Foreskin keratinocyte (primary cell): ENCODE measurements at places on chromosomes 2 and 18. TPM values are rescaled to one million over a fixed set of nuclear protein-coding genes. Genes with fewer than 3 reads are reported as not detected.

- no peak for DNase-seq
Observed at GRCh38 chr2:176449852-176450251, 180.6 kb downstream of the MTX2 start.

- no peak for DNase-seq
Observed at GRCh38 chr18:27749194-27749593, 427.7 kb downstream of the CDH2 start.

DNA sequence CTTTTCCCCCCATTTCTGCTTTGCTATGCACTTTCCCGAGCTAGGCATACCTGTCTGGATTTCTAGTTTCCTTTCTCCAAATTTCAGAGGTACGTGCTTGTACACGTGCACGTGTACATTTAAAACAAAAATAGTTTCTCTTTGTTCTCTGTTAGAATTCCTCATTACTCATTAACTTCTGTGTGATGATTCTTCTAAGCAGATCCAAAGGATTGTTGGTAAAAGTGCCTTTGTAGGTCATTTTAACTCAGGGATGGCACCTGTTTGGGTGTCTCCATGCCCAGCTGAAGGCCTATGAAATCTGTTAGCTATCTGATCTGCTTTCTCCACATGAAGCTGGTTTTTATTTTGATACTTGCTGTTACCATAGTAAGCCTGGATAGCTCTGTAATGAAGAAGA is 264.3 kb downstream of the LPIN1 start:
- peak; percentile 24 for DNase-seq

GRCh38 chr2:37390777-37391176 is 46.3 kb downstream of the QPCT start:
- no peak for DNase-seq

DNA sequence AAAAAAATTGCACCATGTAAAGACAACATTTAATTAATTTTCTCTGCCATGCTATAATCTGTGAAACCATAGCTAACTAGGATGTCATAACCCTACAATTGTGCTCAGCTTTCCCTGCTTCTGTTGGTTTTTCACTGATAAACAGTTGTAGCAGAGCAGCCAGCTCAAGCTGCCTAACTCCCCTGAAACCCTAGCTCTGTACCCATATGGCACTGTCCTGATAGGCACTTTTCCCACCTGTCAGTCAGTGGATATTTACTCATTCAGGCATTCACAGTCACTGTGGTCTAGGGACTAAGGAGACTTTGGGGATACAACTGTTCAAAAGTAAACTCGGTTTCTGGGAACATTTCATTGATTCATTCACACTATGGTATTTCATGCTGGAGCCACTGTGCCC is 407.0 kb downstream of the DSEL start:
- DNase-seq, result no peak

- DNase-seq, result no peak
Observed at GRCh38 chr2:204775766-204776165, 230.5 kb downstream of the PARD3B start.

DNA sequence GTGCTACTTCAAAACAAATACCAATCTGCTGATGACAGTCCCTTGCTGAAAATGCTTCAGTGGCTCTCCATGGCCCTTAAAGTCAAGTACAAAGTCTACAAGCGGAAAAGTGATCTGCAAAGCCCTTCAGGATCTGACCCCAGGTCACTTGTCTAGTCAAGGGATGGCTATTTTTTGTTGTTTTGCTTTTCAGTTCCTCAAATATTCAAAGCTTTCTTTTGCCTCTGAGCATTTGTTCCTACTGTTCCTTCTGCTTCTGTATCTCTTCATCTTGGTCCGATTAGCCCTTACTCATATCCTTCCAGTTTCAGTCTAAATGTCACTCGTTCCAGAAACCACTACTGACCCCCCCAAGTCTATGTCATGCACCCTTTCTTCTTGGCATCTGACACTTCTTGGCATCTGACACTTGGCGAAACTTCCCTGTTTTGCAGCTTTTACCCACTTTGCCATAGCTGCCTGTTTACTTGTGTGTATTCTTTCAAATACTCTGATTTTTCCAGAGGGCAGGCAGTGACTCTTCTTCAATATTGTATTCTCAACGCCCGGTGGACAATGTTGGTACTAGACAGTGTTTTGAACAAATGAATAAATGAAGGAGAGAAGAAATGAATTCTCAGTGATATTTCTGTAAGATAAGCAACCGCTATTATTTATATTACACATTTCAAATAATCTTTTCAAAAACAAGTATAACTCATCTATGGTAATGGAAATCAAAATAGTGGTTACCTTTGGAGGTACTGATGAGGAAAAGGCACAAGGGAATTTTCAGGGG is 175.9 kb upstream of the FN1 start:
- no peak for DNase-seq

- no peak for DNase-seq
Observed at GRCh38 chr2:205754924-205755321, 72.6 kb downstream of the NRP2 start.

DNA sequence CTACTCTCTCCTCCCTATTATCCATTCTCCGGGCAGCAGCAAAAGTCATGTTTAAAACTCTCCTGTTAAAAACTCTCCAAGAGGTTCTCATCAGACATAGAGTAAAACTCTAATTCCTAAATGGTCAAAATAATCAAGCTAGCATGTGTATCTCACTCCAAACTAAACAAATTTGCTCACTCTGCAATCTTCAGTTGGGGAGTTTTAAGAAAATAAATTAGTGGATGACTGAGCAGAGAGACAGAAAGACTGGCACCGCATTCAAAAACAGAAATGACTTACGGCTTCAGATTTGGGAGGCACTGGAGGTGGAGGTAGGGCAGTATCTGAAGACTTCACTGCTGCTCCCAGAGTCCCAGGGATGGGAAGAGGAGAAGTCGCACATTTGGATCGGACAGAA is 96.9 kb downstream of the MEP1B start:
- DNase-seq, result no peak

- DNase-seq, result no peak
Observed at GRCh38 chr18:78889250-78889649, 90.4 kb upstream of the SALL3 start.

DNA sequence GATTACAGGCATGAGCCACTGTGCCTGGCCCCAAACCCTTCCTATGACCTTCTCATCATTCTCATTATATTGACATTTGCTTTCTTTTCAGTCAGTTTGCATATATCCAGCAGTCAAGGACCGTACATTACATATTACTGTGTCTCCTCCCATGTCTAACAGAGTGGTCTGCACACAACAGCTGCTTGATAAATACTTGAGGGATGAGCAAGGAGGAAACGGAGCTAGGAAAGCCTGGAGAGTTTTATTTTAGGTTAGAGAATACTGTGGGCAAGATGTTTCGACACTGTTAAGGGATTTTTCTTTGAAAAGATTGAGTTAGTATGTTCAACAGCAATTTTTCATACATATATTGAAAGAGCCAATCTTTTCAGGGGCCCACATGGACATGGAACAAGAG is 76.2 kb upstream of the CHRNA1 start:
- peak; percentile 15 for DNase-seq

- peak; percentile 47 for DNase-seq
Observed at GRCh38 chr2:112033600-112033999, 21.5 kb upstream of the TMEM87B start.

GRCh38 chr18:75618146-75618545 is 190.6 kb upstream of the SMIM21 start:
- no peak for DNase-seq

DNA sequence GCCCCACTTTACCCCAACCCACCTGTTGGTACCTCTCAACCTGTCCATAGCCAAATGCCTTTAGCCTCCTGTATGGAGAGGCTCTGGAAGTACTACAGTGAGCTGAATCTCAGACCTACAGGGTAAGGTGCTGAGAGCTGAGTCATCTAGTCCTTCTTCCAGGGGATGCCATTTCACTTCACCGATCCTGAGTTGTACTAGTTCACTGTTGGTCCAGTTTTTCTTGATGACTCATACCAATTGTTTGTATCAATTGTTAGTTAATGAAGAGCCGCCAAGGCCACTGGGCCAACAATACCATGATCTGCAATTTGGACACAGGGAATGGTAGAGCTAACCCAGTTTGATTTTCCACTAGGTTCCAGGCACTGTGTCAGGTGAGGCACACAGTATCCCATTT is 257.0 kb downstream of the CLIP4 start:
- DNase-seq, result no peak

DNA sequence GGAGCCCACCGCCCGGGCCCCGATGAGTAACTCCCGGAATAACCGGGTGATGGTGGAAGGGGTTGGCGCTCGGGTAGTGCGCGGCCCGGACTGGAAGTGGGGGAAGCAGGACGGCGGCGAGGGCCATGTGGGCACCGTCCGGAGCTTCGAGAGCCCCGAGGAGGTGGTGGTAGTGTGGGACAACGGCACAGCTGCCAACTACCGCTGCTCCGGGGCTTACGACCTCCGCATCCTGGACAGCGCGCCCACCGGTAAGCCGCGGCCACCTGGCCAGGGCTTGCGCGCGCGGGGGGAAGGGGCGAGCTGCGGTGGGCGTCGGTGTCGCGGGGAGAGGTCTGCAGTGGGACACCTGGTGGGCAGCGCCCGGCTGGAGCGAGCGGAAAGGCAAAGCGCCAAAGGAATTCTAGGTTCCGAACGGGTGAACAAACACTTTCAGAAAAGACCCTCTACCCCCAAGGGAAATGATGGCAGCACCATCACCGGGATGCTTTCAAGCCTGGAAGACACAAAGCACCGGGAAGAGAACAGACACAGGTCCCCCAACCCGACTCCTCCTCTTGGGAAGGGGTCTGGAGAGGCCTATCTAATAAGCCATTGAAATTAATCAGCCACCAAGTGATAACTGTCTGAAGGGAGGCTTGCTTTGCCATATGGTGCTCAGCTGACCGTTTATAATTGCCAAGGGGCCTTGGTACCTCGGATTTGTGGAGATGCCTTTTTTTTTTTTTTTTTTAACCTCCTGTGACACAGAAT is 1.1 kb downstream of the MIB1 start:
- DNase-seq, result peak; percentile 25

GRCh38 chr2:119753041-119753929 is 6.4 kb upstream of the PTPN4 start:
- DNase-seq, result no peak

DNA sequence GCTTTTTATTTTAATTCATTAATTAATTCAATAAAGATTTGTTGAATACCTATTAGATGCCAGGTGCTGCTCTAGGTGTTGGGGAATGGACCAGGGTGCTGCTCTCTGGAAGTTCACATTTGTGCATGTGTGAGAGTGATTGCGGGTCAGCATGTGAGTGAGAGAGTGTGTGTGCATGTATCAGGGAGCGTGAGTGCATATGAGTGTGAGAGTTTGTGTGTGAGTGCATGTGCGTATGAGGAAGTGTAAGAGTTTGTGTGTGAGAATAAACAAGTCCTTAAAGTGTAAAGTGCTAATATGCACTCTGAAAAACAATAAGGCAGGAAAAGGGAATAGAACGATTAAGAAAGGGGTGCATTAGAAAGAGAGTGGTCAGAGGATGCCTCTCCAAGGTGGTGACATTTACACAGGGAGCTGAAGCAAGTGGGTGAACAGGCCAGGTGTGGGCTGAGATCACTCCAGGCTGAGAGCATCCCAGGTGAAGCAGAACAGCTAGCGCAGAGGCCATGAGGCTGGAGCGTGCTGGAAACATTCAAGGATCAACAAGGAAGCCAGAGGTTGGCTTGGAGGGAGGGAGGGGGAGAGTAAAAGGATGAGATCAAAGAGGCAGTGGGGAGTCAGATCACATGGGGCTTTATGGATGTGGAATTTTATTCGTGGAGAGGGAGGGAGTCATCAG is 50.5 kb upstream of the SLC1A4 start:
- no peak for DNase-seq

DNA sequence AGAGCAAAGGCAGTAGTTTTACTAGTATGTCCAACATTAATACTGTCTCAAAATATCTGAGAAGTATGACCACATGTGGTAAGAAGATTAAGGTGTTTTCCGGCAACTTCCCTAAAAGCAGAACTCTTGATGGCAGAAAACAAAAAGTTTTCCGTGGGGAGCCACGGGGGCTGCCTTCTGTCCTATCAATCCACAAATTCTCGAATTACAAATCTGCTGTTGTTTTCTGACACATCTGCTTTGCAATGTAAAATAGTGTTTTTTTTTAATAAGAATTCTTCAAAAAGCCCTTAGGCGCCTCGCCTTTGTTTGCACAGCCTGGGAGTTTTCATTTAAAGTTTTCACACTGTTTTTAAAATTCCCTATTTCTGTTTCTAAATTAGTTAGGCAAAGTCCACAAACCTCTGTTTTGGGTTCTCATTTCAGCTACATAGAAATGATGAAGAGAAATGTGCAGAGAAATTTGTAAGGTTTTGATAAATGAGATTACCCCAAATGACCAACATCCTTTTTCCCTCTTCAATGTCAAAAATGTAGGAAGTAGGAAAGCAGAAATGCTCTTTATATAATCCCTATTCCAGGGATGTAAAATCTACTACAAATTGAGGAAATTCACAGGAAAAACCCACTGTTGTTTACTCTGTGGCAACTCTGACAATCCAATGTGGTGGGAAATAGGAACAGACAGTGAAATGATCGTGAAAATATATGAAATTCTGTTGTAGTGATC is 385.8 kb downstream of the ZEB2 start:
- no peak for DNase-seq

DNA sequence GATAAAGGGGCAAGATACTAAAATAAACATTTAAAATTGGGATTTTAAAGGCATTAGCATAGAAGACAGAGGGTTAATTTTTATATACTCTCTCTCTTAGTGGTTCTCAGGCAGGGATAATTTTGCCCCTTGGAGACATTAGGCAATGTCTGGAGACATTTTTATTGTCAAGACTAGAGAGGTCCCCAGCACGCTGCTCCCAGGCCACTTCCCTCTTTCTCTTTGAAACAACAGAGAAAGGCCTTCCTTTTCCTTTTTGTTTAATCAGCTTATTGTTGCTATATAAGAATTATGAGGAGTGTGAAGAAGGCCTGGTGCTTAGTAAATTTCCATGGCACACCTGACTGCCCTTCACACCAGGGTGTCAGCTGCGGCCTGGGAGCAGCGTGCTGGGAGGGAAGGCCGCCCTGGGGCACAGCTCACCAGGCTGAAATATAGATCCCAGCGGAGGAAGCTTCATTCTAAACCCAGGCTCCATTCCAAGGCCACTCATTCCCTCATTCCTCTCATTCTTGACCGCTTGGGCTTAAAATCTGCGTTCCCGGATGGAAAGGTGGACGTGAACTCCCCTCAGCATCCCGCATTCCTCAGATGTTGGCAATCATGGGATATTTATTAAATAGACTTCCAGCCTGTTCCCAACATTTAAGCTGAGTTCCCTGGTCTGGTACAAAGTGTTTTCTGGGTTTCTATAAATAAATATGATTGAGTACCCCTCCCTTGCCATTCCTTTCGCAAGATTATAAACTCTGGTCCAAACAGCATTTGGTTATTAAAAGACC is 22.5 kb downstream of the SLC14A2 start:
- DNase-seq, result no peak

- DNase-seq, result no peak
Observed at GRCh38 chr2:12293874-12294273, 422.9 kb upstream of the TRIB2 start.

- DNase-seq, result peak; percentile 96
Observed at GRCh38 chr2:207163053-207163755, 2.5 kb downstream of the KLF7 start.

The CNPPD1 gene
- polyA plus RNA-seq, result 31.5 and 32.8 TPM in 2 replicates

The MZT2B gene
- 423 and 518 TPM in 2 replicates for polyA plus RNA-seq

The LBX2 gene
- 0.67 TPM in 2 replicates for polyA plus RNA-seq

The SLC4A3 gene
- 10.8 and 11.1 TPM in 2 replicates for polyA plus RNA-seq

The IMPACT gene
- 12.0 and 13.1 TPM in 2 replicates for polyA plus RNA-seq

The SPATA3 gene
- polyA plus RNA-seq, result not detected in 2 replicates

The SULT6B1 gene
- not detected in 2 replicates for polyA plus RNA-seq

The IGFBP5 gene
- polyA plus RNA-seq, result 0.07 and 0.19 TPM in 2 replicates
